Neural crest cell (in vitro differentiated cells): ENCODE measurements at places on chromosomes 12 and 14. TPM values are rescaled to one million over a fixed set of nuclear protein-coding genes. Genes with fewer than 3 reads are reported as not detected.

Gene LRR1
- 40.2 and 42.9 TPM in 2 replicates for total RNA-seq

- DNase-seq: no peak
Observed at GRCh38 chr12:42643881-42644579, 54.5 kb upstream of the PRICKLE1 start.

- no peak for DNase-seq
Observed at GRCh38 chr12:112252184-112252583, 126.8 kb downstream of the TRAFD1 start.

DNA sequence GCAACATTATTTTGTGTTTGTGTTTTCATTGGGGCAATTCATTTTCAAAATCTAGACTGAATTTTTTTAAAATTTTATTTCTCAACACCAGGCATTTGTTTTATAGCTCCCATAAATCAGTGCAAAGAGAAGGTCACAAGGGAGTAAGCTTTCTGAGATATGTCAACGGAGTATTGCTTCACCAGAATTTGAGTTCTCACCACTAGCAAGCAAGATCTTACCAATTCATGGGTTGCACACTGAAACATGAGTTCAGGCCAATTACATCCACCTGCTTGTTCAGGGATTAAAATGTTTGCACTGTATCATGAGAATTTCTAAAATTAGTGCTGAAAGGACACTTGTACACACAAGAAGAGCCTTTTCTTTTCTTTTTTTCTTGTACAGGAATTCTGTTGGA is 121.9 kb downstream of the CAND1 start:
- no peak for DNase-seq

Gene TC2N
- 0.09 TPM in 1 of 2 replicates, not detected in the other for total RNA-seq

GRCh38 chr14:55533960-55534359 is 46.0 kb upstream of the KTN1 start:
- no peak for DNase-seq

GRCh38 chr12:9731393-9731792 is 1.5 kb downstream of the CLECL1 start:
- DNase-seq: no peak
